Uterine smooth muscle cell (primary cell): ENCODE measurements at places on chromosomes 3 and 15. TPM values are rescaled to one million over a fixed set of nuclear protein-coding genes. Genes with fewer than 3 reads are reported as not detected.

Gene ZIC1
- not detected in 2 replicates for total RNA-seq

Gene MESP1
- 0.44 and 1.1 TPM in 2 replicates for total RNA-seq

Gene RBP2
- total RNA-seq = not detected in 2 replicates

Gene EPB42
- not detected in 2 replicates for total RNA-seq

Gene C3orf80
- 1.7 and 4.9 TPM in 2 replicates for total RNA-seq
